ENCODE measurements at places on chromosomes 5 and 9.

DNA sequence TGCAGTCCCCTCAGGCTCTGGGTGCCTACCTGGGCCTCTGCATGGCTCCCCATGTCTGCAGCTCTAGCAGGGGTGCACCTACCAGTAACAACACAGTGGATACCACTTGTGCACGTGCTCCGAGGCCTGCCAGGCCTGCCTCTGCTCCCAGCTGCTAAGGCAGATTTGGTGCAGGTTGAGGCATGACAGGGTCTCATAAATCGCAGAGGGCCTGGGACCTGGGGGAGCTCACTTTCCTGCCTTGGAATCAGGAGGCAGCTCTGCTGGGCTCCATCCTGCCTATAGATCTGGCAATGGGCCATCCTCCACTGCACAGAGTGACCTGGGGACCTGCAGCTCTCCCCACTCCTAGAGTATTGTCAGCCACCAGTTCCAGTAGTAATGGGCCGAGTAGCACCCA is 121.9 kb upstream of the CXCL14 start:
- no peak for DNase-seq

DNA sequence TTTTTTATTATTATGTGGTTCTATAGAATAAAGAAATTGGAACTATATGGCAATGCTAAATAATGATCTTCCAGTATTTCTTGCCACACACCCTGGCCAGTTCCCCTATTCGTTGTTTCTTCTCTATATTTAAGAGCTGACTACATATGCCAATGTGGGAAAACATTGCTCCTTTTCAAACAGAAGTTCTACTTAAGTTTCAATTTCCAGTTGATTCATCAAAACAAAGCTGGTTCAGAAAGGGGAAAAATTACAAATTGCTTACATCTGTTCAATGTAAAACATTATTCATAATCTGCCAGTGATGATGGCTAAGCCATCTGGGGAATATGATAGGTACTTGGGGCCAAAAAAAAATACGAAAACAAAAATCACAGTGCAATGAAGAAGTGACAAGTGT is 76.9 kb downstream of the ST8SIA4 start:
- DNase-seq = no peak

- DNase-seq = no peak
Observed at GRCh38 chr9:93465855-93466254, 12.5 kb upstream of the FAM120AOS start.

DNA sequence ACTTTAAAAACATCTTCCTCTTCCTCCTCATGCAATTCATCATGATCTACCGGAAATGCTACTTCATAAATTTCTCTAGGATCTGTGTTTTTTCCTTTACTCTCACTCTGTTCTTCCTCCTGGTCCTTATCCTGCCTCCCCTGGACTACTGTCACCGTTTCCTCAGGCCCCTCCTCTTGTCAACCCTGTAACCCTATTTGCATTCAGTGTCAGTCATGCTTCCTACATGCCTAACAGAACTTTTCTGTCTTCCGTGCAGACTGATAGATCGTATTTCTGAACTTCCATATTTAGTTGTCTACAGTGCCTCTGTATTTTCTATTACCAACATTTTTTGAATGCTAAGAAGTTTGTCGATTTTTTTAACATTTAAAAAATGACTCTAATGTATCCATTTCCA is 27.3 kb downstream of the HTR4 start:
- DNase-seq = no peak

GRCh38 chr5:143921525-143922311 is 109.8 kb downstream of the HMHB1 start:
- no peak for DNase-seq

- DNase-seq = no peak
Observed at GRCh38 chr5:144304688-144305087, 134.0 kb downstream of the KCTD16 start.

DNA sequence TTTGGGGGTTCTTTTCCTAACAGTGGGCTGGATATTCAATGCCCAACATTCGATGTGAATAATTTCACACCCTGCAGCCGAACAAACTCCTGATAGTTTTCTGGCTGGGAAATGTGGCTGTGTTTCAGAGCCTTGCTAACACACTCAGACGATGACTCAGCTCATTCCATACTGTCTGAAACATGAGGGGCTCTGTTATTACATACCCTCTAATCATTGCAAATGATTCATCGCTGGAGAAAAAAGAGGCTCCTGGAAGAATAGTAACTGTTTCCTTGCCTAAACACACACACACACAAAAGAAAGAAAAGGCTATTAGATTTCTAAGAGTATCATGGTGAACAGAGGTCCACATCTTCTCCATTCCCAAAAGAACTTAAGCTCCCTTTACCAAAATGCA is 75.8 kb downstream of the OXCT1 start:
- no peak for DNase-seq

- DNase-seq = no peak
Observed at GRCh38 chr9:130262771-130263170, 2.8 kb upstream of the HMCN2 start.

DNA sequence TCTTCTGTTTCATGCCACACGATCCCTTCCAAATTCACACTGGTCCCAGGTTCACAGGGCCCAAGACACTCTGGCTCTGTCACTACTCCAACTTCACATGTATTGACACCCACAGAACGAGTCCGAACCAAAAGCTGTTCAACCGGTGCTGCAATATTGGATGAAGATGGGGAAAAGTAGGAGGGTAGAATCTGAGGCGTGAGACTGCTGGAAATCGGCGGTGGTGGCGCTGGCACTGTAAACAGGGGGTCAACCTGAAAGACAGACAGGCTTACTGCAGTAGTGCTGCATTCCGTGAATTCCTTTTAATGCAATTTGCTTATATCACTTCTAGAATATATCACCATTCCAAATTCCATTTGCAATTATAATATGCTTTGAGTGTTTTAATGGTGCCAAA is 45.4 kb downstream of the ZNF608 start:
- no peak for DNase-seq

- no peak for DNase-seq
Observed at GRCh38 chr5:107265193-107265592, 405.5 kb downstream of the EFNA5 start.

- no peak for DNase-seq
Observed at GRCh38 chr9:89647366-89648128, 42.7 kb downstream of the GADD45G start.

DNA sequence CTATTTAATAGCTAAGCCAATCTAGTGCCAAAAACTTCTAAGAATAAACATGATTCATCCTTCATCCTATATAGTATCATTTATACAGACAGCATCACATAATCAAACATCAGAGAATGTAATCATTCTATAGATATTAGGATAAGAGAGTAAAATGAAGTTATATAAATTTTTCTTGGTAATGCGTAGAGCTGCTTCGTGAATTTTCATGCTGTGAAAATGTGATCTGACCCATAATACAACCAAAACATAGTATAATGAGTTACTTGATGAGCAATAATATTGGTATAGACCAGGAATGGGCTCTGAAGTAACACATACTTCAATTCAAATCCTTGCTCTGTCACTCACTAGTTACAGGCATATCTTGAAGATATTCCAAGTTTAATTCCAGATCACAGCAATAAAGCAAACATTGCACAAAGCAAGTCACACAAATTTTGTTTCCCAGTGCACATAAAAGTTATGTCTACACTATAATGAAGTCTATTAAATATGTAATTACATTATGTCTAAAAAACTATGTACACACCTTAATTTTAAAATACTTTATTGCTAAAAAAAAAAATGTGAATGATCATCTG is 23.9 kb downstream of the NR2F1-AS1 start:
- DNase-seq = no peak

DNA sequence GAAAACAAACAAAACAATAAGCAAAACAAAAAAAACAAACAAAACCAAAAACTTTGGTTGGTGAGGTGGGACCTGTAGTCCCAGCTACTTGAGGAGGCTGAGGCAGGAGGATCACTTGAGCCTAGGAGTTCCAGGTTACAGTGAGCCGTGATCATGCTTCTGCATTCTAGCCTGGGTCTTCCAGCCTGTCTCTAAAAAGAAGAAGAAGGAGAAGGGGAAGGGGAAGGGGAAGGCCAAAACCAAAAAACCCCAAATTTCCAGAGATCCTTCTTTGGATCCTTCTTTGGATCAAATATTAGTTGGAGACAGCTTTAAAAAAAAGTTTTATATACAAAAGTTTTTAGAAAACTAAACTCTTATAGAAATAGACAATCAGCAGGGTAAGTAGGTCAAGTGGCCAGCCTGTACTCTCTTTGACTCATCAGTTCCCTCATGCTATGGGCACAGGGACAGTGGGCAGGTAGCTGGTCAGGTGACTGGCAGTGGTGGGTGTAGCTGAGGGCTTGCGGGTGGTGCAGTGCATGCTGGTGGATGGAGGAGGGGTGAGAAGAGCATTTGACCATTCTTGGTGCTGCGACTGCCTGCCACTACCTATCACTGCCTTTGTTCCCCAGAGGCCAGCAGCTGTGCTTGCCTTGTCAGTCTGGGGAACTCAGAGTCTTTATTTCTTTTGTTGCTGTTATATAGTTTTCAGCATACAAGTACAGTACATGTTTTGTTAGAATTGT is 12.6 kb downstream of the RCL1 start:
- DNase-seq = no peak

Measured in activated CD8-positive, alpha-beta memory T cell treated with anti-CD3 and anti-CD28 coated beads for 48 hours (primary cell).